ENCODE measurements at places on chromosomes 2 and 18.

DNA sequence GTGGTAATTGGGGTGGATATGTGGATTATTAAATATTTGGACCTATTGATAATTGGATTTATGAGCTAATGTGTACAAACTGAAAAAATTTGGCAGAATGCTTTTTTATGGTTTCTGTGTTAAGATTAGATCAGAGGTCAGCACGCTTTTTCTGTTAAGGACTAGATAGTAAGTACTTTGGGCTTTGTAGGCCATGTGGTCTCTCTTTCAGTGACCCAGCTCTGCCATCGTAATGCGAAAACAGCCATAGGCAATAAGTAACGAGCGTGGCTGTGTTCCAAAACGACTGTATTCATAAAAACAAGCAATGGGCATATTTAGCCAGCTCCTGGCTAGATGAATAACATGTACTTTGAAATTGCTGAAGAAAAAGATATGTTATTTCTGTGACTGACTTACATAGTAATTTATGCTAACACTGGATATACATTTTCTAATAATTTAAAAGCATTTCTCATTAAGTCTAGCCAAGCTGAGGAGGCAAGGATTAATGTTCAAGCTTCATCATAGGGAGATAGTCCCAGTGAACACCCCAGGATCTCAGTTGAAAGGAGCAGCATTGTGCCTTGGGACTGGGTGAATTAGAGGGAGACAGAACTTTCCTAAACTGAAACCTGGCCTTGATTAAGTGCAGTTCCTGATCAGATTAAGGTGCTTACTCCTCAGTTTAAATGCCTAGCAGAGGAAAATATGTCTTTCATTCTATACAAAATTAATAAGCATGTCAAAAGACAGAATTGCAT, 20.0 kb downstream of the CCDC138 start:
- no peak for DNase-seq

- no peak for DNase-seq
Observed at GRCh38 chr2:192828175-192828574, 633.4 kb upstream of the TMEFF2 start.

DNA sequence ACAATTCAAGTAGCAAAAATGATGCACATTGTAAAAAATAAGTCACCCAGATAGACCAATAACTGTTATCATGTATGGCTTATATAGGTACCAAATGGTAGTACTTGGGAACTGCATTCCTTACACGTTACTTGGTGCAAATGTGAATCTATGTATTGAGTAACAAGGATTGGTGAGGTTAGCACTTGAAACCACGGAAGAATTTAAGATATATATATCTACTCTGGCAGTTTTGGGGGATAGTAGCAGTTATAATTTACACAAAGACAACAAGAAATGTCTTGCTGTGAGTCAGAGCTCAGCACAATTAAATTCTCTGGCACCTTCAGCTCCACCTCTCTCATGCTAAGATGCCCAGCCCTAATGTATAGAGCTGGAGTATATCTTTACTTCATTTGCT, 359.4 kb upstream of the RAB12 start:
- DNase-seq, result no peak

DNA sequence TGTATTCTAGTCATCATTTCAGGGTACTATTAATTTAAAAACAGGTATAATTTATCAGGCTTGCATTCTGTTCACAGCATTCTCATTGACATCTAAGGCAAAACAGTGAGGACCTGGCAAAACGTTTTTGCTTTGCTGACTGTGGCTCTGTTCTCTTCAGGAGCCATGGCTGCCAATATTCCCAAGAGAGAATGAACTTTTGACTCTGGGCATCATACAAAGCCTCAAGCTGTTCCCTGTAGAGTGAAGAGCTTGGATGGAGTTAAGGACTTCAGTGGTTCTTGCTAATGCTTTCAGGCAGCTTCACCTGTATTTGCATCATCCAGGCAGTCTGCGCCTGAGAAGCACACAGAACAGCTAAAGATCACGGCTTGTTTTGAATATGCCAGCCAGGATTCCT, 65.9 kb upstream of the CAVIN2 start:
- DNase-seq, result no peak

DNA sequence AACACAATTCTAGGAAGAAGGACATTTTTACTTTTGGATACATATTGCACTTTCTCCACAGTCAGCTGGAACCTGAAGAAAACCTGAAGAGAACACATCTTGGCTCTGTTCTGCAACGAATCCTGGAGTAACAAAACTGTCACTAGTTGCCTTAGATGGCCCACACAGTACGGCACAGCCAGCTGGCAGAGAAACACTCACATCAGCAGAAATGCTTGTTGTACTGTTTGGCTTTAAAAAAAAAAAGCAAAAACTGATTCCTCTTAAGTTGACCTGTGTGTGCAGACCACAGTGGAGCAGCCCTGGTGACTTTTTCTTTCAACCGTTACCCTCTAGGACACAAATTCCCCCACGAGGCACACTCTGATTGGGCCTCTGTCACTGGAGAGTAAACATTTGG, 152.3 kb upstream of the TWIST2 start:
- no peak for DNase-seq

GRCh38 chr18:39561126-39561525, 1995.5 kb upstream of the CELF4 start:
- DNase-seq, result no peak

DNA sequence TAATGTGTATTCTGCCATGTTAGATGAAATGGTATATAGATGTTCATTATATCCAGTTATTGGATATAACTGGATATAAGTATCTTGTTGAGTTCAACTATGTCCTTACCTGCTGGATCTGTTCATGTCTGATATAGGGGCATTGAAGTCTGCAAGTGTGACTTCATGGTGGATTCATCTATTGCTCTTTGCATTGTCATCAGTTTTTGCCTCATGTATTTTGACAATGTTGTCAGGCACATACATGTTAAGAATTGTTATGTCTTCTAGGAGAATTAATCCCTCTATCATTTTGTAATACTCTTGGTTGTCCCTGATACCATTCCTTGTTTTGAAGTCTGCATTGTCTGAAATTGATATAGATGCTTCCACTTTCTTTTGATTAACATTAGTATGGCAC, 15.4 kb downstream of the ZNF24 start:
- DNase-seq, result no peak

GRCh38 chr2:120520929-120521912, 175.3 kb downstream of the INHBB start:
- DNase-seq, result no peak

Data from CD4-positive, alpha-beta T cell treated with Interferon alpha-2 for 1 hour (primary cell).